ENCODE measurements at places on chromosomes 1 and 21.
A peak's percentile ranks its signal among the peaks of the same experiment; 100 is the strongest.

DNA sequence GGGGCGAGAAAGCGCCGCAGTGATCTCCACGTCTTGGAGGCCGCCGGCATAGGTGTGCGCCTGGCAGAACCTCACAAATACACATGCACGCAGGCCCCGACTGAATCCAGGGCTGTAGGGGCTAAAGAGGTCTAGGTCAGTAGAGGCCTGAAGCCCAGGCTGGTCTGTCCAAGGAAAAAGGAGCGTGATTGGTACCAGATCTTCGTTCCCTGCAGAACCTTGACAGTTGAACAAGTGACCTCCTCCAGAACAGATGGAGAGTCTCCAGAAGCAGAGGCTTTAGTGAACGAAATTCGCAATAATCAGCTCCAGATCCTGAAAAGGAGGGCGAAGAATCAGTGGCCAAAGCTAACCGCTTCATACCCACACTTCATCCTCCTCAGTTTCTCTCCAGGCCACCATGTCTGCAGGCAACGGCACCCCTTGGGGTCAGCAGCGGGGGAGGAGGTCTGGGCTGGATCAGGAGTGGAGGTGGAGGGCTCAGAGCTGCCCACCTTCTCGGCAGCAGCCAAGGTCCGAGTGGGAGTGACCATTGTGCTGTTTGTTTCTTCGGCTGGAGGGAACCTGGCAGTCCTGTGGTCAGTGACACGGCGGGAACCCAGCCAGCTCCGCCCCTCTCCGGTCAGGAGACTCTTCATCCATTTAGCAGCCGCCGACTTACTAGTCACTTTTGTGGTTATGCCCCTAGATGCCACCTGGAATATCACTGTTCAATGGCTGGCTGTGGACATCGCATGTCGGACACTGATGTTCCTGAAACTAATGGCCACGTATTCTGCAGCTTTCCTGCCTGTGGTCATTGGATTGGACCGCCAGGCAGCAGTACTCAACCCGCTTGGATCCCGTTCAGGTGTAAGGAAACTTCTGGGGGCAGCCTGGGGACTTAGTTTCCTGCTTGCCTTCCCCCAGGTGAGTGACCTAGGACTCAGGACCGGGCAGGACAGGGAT, 749 bp upstream of the PEX11B start:
- DNase-seq, result peak; percentile 24

DNA sequence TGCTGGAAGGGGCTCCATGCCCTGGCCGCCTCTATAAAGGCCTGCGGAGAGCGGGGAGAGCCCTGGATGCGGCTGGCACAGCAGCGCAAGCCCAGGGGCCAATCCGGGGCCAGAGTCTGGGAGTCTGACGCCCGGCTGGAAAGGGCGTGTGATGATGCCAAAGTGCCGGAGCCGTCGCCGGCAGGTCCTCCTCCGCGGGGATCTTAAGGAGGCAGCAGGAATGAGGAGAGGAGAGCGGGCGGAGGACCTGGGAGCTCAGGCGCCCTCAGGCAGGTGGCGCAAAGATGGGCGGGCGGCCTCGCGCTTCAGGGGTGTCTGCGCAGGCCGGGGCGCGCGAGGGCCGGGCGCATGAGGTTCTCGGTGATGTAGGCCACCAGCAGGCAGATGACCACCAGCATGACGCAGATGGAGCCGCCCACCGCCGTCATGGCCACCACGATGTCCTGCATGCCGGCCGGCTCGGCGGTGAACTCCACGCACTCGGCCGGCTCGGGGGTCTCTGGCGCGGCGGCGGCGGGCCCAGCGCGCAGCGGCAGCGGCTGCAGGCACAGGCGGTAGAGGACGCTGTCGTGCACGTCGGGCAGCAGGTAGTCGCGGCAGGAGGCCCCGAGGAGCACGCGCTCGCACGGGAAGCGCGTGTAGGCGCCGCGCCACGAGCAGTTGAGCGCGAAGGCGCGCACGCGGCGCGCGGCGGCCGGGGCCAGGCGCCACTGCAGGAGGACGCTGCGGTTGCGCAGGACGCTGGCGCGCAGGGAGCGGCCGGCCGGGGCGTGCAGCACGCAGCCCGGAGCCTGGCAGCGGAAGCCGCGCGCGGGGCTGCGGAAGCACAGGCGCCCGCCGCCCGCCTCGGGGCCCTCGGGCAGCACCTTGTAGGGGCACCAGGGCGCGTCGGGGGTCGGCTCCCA, 653 bp downstream of the FNDC10 start:
- DNase-seq, result no peak

- no peak for DNase-seq
These were observed 179.4 kb downstream of the PRDM16 start for GRCh38 chr1:3248155-3249141.

- no peak for DNase-seq
These were observed 109.5 kb upstream of the GRIK3 start for GRCh38 chr1:37143800-37144199.

GRCh38 chr21:46226146-46226545, 2.4 kb downstream of the LSS start:
- no peak for DNase-seq

DNA sequence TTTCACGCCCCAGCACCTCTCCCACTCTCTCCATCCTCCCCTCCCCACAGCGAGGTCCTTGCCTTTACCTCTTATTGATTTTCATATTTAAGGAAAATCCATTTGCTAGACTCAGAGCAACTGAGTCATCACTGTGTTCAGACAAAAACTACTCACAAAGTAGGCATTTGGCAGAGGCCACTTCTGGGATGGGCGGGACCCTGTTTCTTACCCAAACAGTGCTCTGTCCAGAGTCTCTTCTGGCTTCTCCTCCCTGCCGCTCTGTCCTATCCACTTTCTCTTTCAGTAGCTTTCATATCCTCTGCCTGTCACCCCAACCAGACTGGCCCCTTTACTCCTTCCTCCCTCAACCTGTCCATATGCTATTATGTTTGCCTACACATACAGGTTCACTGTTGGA, 2.4 kb upstream of the NAV1 start:
- DNase-seq, result no peak

GRCh38 chr21:36194024-36194423, 37.4 kb downstream of the DOP1B start:
- peak; percentile 5 for DNase-seq

DNA sequence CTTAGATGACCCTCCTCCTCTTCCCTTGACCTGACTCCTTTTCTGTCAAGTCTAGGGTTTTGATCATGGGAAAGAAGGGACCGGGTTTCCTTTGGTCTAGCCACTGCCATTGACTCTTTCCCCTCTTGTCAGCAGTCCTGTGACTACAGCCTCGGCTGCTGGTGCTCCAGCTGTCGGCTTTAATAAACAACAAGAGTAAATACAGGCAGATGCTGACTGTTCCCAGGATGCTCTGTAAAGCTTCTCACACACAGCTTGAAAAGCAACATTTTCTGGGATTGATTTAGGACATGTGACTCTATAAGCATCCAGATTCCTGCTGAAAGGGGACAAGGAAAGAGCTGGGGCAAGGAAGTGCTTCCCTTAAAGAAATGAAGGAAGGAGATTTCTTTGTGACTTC, 53.5 kb upstream of the CTTNBP2NL start:
- peak; percentile 64 for DNase-seq

DNA sequence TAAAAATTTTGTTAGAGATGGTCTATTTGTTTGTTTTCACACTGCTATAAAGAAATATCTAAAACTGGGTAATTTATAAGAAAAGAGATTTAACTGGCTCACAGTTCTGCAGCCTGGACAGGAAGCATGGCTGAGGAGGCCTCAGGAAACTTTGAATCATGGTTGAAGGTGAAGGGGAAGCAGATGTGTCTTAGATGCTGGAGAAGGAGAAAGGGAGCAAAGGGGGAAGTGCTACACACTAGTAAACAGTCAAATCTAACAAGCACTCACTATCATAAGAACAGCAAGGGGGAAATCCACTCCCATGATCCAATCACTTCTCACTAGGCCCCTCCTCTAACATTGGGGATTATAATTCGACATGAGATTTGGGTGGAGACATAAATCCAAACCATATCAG, 76.8 kb upstream of the COL24A1 start:
- DNase-seq, result no peak

DNA sequence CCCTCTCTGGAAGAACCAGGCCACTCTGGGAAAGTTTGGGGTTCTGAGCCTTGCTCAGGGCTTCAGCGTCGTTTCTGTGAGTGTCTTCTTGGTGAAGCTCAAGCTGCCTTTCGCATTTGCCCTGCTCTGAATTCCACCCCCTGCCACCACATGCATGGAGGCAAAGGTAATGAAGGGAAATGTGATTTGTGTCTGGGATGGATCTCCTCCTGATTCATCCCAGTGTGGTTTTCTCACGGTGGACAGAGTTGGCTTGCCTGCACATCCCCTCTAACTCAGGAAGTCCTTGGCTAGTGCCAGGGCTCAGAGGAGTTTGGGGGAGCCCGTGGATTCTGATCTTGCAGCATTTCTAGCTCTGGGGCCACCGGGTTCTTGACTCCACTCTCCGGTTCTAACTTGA, 173.6 kb upstream of the RAB4A start:
- no peak for DNase-seq

- no peak for DNase-seq
These were observed 53.0 kb upstream of the SPOCD1 start for GRCh38 chr1:31868862-31869261.

DNA sequence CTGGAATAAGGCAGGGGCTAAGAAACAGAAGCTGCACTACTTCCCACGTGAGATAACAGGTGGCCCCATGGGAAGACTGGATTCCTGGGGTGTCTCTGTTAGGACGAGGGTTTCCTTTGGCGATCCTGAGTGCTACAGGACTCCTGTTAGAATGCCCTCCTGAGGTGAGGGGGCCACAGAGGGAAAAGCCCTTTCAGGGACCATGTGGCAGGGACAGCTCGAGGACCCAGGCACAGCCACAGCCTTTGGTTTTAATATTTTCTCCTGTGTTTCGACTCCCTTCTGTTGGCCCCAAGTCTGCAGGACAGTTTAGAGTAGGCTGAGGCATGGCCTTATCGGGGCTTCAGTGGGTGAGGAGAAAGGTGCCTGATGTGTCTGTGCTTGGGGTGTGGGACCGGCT, 12.6 kb downstream of the TTC39A start:
- DNase-seq, result no peak

DNA sequence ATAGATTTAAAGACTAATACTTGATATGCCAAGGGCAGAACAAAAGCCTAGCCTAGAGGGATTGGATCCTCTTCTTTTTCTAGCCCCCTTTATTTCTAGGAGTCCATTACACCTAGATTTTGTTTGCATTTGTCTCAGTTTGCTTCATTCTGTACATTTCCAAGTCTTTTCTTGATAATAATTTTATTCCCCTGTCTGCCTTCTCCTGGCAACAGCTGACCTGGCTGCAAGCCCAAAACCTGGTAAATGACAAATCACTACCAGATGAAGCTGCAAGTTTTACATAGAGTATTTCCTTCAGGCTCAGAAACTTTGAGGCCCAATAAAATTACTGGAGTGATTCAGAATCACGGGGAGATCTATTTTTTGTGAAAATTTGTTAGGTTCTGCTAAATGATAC, 36.5 kb upstream of the LHX8 start:
- no peak for DNase-seq

- no peak for DNase-seq
These were observed 30.1 kb upstream of the PLD5 start for GRCh38 chr1:242554577-242554976.

- DNase-seq, result peak; percentile 67
These were observed 639 bp upstream of the SPATA1 start for GRCh38 chr1:84505493-84506001.

DNA sequence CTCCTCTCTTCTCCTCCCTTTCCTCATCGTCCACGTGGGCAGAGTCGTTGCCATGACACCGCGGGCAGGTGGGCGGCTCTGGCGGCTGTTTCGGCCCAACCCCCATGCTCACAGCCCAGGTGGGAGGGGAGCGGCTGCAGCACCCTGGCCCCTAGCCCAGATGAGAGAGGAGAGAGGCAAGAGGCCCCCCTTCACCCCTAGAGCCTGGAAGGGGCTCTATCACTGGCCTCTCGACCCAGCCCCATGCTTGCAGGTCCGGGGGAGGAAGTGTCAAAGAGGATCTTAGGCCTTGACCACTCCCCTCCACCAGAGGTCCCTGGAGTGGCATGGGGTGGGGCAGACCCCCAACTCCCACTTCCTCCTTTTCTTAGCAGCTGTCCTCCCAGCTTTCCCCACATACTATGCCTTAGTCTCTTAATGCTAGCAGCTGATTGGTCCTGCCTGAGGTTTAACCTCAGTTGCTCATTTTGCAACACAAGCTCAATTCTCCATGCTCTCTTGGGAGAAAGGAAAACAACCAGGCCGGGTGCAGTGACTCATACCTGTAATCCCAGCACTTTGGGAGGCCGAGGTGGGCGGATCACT, 10.4 kb downstream of the DLGAP3 start:
- no peak for DNase-seq
